A673 (cell line): ENCODE measurements at places on chromosomes 1 and 21.
A peak's percentile ranks its signal among the peaks of the same experiment; 100 is the strongest.

DNA sequence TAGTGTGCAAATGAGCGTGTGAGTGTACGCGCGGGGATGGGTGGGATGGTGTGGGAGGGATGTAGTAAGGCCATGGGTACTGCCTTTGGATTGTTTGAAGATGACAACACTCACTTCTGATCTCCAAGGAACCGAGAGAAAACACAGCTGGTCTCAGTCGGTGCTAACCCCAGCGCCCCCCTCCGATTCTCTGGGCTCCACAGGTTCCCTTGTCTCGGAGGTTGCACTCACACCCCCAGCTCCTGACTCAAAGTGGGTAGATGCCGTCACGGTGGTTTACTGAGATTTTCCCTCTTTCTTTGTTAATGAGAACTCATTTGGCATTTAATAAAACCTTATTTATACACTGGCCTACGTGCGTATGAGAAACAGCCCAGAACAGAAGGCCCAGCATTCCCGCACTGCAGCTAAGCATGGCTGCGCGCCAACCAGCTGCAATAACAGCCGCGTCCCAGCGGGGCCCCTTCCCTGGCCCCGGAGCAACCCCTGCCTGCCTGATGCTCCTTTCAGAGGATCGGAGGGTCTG is 25.8 kb downstream of the ABCA4 start:
- DNase-seq, result peak; percentile 69

- no peak for DNase-seq
Observed at GRCh38 chr1:22536506-22536905, 26.8 kb upstream of the EPHA8 start.

DNA sequence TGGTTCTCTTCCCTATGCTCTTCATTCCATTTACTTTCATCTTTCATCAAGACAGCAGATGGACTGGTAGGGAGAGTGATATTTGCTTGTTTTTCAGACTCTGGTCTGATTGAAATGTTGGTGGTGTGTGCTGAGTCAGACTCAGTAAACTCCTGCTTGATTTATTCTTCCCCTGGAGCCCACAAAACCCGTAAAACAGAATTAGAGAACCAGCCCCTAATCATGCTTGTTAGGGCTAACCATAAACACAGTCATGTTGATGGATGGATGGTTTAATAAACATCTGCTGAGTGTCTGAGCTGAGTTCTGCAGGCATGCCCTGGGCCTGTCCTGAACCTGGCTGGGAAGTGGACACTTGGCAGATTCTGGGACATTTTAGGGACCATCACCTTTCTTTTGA is 24.8 kb downstream of the NOS1AP start:
- no peak for DNase-seq

DNA sequence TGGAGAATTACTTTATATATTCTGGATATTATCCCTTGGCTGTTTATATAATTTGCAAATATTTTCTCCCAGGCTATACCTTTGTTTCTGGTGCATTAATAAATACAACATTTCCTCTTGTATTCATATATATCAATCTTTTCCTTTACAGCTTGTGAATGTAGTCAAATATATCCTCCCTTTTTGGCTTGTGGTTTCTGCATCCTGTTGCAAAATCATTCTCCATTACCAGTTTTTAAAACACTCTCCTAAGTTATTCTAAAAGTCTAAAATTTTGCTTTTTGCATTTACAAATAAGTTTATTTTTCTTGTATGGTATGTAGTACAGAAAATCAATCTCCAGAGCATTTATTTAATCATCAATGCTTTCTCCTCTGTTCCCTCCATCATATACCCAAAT is 909.4 kb downstream of the ADGRL2 start:
- DNase-seq, result no peak

GRCh38 chr1:164702216-164702615 is 143.2 kb downstream of the PBX1 start:
- no peak for DNase-seq
